ENCODE measurements at places on chromosomes 4 and X.

- no peak for DNase-seq
Observed at GRCh38 chr4:80492761-80493160, 157.2 kb downstream of the CFAP299 start.

GRCh38 chr4:7074426-7074825 lies 6.6 kb upstream of the GRPEL1 start:
- no peak for DNase-seq

DNA sequence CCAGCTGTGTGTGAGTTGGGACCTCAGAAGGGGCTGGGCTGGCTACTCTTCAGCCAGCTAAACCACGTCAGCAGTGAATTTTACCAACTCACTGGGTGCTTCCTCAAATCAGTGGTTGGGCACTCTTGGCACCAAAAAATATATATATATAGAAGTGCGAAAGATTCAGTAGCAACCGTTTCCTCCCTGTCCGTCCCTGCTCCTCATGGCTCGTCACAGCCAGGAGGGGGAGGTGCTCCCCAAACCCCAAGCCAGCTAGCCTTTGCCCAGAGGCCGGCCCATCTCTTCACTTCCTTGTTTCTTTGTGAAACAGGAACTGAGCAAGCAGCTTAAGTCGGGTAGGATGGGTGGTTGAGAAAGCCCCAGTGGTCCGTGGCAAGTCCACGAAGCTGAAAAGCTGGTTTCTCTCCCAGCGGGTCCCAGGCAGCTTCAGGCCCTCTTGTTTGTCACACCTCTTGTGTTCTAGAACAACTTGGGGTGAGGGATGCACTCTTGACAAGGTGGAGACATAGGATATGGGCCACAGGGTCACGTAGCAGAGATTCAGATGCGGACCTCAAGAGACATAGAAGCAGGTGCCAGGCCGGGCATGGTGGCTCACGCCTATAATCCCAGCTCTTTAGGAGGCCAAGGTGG lies 6.8 kb upstream of the SASH3 start:
- DNase-seq: no peak

GRCh38 chrX:26470941-26471340 lies 255.0 kb downstream of the MAGEB5 start:
- DNase-seq: no peak

DNA sequence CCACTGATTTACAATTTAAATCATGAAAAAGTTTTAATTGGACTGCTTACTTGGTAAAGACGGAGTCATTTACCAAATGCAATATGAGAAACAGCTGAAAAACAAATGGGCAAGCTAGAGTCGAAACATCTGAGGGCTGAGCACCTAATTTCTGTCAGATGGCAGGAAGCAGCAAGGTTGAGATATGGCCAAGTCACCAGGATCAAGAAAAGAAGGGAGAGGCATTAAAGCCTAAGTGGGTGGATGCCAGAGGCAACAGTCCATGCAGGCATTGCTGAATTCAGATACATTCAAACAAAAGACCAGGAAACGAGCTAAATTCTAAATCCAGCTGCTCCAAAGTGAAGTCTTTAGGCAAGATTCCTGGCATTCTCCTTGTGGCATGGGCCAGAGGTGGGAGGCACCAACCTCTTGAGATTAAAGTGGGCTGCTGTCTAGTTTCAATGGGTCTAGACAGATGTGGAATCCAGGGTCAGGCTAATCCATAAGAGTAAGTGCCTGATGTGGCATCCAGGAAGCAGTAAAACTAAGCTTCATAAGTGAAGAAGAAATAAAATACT lies 8.0 kb upstream of the ARSJ start:
- no peak for DNase-seq

GRCh38 chr4:54550395-54551171 lies 107.2 kb upstream of the KIT start:
- no peak for DNase-seq
